ENCODE measurements at places on chromosomes 16 and 17.

DNA sequence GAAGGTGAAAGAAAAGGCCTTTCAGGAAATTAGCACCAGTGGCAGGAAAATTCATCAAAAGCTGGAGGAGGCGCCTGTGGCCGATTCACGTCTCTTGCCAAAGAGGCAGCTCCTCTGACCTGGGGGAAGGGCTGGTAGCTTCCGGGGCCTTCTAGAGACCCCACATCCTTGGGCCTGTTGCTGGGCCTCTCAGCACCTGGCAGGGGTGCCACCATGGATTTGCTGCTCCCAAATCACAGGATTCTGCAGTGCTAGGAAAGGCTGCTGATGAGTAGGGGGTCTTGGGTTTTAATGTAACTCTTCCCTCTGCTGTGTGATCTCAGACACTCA, 11.6 kb upstream of the CBFB start:
- no peak for DNase-seq

DNA sequence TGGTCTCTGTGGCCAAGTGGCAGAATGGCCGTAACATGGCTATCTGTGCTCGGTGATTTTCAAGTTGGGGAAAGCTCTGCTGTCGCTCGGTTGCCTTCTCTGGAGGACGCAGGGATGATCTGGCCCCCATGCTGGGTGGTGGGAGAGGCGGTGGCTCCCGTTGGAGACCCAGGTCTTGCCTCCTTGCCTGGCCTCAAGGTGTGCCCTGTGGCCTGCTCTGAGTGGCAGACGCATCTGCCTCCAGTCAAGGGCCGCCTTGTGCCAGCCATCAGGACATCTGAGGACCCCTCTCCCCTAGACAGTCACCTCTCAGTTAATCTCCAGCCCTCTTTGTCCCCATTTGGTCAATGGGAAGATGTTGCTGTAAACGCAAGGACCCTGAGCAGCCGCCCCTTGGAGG, 165.9 kb downstream of the CCDC182 start:
- no peak for DNase-seq

- peak; percentile 80 for DNase-seq
Observed at GRCh38 chr17:42312285-42313130, 24.2 kb downstream of the STAT5A start.

DNA sequence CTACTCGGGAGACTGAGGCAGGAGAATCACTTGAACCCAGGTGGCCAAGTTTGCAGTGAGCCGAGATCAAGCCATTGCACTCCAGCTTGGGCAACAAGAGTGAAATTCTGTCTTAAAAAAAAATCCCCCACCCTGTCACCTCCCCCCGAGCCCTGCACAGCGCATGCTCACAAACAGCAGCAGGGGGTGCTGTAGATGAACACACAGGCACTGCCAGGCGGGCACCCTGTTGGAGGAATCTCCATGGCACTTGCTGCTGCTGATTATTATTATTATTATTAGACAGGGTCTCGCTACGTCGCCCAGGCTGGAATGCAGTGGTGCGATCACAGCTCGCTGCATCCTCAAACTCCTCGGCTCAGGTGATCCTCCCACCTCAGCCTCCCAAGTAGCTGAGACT, 24.6 kb downstream of the FZD2 start:
- no peak for DNase-seq

- DNase-seq: no peak
Observed at GRCh38 chr17:8707332-8708024, 37.2 kb downstream of the CCDC42 start.

DNA sequence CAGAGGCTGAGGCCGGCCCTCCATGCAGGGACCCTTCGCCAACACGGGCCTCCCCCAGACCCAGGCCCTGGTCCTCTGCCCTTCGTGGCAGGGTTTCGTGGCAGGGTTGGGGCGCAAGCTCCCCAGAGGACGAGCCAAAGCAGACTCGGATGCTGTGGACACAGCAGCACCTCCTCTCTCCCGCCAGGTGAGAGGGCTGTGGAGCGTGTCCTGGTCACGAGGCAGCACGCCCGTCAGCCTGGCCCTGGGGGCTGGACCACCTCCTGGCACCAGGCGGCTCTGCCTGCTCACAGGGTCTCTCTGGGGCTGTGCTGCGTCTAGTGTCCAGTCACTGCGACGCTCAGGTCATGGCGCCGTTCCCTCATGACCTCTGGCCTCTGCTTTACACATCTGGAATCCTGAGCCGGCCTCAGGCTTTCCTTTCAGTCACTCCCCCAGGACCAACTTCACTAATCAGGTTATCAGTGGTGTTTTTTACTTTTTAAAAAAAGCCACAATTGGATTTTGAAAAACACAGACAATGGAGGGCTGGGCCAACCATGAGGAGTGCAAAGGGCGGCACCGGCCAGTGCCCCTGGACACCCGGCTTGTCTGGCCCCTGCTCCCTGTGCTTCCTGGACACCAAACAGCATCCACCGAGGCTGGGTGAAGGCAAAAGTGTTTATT, 5.4 kb downstream of the NDUFAF8 start:
- no peak for DNase-seq

- no peak for DNase-seq
Observed at GRCh38 chr17:77472468-77473310, 331.9 kb downstream of the SEC14L1 start.

- DNase-seq: no peak
Observed at GRCh38 chr17:60832151-60832585, 154.5 kb downstream of the BCAS3 start.

DNA sequence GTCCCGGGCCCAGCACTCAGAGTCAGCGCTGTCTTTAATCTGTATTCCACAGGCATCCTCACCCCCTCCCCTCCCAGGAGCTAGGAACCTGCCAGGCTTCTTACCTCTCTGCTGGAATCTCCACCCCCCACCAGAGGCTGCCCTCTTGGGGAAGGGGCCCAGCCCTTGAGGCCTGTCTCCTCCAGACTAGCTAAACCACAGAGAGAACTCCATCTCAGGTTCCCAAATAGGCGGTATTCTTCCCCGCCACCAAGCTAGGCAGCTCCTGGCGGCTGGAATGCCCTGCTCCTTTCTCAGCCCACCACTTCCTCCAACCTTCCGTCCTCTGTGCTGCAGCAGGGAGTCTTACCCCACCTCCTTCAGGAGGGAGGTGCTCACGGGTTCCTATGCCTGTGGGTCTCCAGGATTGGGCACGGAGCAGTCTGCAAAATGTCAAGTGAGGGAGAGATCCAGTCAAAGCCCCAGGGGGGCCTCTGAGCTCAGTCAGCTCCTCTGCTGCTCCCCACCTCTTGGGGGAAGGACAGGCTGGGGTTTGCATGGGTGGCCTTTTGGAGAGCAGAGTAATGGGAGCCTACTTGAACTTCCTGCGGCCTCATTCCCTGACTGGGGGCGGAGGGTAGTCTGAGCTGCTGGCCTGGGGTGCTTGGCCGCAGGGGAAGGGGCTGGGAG, 55.7 kb downstream of the SREBF1 start:
- DNase-seq: no peak

- DNase-seq: no peak
Observed at GRCh38 chr17:45823598-45823997, 21.1 kb upstream of the SPPL2C start.

GRCh38 chr16:55464375-55464774, 14.6 kb upstream of the MMP2 start:
- no peak for DNase-seq

GRCh38 chr16:81698310-81698641, 80.8 kb upstream of the PLCG2 start:
- DNase-seq: no peak

- no peak for DNase-seq
Observed at GRCh38 chr16:57624806-57625500, 3.5 kb upstream of the ADGRG1 start.

- DNase-seq: no peak
Observed at GRCh38 chr16:4172070-4172469, 55.8 kb upstream of the ADCY9 start.

GRCh38 chr16:54289945-54290832, 3.6 kb upstream of the IRX3 start:
- DNase-seq: no peak

DNA sequence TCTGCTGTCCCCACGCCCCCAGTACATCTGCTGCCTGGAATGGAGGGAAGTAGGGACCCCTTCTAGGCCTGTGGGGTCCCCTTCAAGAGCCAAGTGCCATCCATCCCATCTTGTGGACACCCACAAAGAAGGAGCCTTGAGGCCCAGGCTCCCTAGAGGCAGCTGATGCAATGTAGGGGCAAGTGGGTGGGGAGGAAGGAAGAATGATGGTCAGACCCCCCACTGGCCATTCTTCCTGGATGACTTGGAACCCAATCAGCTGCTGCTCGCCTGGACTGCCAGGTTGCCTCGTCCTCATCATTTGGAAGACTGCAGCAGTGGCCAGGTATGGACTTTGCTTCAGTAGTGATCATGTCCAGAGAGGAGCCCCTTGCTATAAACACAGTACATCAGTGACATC, 48.9 kb downstream of the SMPD3 start:
- DNase-seq: no peak

- DNase-seq: no peak
Observed at GRCh38 chr17:5282642-5283217, 646 bp downstream of the RABEP1 start.

DNA sequence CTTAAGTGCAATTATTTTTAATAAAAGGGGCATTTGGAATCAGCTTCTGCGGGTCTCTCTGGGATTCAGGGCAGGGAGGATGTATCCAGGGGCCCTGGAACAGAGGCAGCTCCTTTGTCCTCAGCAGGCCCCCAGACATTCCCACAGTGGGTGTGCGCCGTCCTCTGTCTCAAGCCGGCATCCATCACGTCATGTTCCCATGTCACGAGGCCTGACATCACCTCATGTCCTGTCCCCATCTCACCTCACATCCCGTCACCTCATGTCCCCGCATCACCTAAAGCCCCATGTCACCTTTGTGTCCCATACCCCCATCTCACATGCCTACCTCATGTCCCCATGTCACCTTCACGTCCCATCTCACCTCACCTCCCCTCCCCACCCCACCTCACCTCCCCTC, 18.5 kb downstream of the GAA start:
- no peak for DNase-seq

GRCh38 chr16:50611332-50611934, 63.2 kb downstream of the NKD1 start:
- no peak for DNase-seq

DNA sequence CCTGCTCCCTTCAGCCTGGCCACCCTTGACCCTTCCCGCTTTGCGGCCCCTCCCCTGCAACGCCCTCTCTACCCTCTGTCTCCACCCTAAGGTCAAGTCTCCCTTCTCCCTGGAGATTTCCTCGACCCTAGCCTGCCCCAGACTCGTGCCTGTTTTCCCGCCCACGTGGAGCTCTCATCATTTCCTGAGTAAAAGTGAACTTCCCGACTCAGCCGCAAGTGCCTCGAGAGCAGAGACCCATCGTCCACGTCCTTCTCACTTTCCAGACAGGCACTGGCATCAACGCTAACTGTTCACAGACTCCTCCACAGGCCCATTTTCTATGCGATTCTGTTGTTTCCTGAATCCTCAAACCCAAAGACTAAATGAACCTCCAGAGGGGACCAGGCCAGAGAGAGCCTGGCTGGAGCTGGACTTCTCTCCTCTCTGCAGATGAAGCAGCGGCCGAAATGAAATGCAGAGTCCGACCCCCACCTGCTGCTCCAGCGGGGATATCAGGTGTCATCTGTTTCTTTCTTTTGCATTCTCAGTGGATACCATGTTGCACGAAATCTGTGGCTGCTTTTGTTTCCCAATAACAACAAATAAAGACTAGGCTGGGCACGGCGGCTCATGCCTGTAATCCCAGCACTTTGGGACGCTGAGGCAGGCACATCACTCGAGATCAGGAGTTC, 52.5 kb downstream of the RTN4RL1 start:
- no peak for DNase-seq
